ENCODE measurements at places on chromosomes 6 and 20.

GRCh38 chr6:69775941-69776340 lies 20.9 kb downstream of the LMBRD1 start:
- no peak for DNase-seq

DNA sequence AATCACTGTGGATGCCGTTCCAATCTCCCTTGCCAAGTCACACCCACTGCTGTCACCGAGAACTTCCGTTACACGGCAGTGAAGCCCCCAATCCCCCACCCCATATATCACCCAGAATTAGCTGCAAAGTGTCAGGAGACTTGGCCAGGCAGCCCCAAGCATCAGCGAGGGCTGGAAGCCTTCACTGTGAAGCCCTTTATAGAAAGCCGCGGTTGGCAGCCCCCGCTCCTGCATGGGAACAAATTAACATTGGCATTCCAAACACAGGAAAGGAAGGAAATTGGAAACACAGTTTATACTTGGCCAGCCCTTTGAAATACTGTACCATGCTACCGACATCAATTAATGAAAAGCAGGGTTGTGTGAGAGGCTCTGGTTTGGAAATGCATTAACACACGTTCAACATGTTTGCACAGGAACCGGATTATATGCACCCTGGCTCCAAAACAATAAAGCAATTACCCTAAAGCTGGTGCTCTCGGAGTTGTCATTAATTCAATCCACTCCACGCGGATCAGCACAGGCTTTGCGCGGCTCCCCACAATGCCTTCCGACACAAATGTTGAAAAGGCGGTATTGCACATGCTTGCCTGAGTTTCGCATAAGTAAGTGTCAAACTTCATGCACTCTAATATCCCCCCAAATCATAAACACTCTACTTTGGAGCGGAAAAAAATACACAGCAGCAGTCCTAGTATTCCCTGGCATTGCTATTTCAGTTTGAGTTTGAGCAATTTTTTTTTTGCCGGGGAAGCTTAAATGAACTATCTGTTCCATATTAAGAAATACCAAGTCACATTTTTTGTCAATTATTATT lies 7.1 kb downstream of the BMP7 start:
- DNase-seq, result peak; percentile 69

GRCh38 chr6:27902335-27903314 lies 9.6 kb downstream of the OR2B2 start:
- DNase-seq, result peak; percentile 81

- DNase-seq, result no peak
These were observed 28.1 kb downstream of the NCOA7 start for GRCh38 chr6:125818772-125819260.

- DNase-seq, result no peak
These were observed 57.6 kb upstream of the HMGCLL1 start for GRCh38 chr6:55636406-55637102.

DNA sequence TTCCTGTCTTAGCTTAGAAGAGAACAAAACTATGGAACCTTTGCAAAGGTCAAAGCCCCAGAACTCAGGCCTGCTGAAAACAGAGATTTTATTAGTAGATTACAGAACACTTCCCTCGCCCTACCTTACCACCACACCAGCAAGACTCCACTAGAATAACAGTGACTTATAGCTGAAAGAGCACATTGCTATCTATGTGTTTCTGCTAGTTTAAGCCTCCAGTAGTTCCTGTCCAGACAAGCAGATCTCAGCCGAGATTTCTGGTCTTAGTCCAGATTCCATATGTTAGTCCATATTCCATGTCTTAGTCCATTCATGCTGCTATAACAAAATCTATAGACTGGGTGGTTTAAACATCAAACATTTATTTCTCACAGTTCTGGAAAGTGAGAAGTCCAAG lies 412.3 kb upstream of the ID4 start:
- DNase-seq, result no peak

GRCh38 chr6:151060766-151061531 lies 178.8 kb upstream of the AKAP12 start:
- DNase-seq, result no peak

DNA sequence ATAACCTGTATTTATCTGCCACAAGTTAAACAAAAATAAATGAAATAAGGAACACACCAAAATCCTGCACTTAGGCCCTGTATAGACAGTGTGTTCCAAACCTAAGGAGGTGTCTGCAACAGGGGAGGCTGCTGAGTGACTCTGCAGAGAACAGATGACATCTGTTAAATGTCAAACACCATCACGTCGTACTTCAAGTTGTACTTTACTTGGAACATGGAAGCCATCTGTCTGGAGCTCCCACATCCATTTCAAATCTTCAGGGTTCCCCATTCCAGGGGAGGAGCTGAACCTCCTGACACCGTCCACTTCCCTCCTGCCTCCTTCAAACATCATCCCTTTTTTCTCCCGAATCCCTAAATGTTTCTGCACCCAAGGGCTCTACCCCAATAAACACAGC lies 1.8 kb upstream of the MAP7 start:
- no peak for DNase-seq

- DNase-seq, result no peak
These were observed 154.4 kb downstream of the DTNBP1 start for GRCh38 chr6:15508441-15508871.

- no peak for DNase-seq
These were observed 4.7 kb upstream of the TRMT11 start for GRCh38 chr6:125981571-125982185.

DNA sequence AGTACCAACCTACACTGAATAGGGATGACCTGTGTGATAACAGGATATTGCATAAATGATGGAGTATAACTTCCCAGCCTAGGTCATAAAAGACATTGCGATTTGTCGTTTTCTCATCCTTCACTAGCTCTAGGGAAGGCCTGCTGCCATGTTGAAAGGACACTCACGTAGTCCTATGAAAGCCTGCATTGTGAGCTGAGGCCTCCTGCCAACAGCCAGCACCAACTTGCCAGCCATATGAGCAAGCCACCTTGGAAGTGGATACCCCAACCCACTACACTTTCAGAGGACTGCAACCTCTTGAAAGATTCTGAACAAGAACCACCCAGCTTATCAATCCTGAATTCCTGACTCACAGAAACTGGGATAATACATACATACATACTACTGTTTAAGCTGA lies 3.5 kb upstream of the PANK2 start:
- DNase-seq, result no peak

- DNase-seq, result no peak
These were observed 63.0 kb upstream of the CD2AP start for GRCh38 chr6:47414423-47415167.

DNA sequence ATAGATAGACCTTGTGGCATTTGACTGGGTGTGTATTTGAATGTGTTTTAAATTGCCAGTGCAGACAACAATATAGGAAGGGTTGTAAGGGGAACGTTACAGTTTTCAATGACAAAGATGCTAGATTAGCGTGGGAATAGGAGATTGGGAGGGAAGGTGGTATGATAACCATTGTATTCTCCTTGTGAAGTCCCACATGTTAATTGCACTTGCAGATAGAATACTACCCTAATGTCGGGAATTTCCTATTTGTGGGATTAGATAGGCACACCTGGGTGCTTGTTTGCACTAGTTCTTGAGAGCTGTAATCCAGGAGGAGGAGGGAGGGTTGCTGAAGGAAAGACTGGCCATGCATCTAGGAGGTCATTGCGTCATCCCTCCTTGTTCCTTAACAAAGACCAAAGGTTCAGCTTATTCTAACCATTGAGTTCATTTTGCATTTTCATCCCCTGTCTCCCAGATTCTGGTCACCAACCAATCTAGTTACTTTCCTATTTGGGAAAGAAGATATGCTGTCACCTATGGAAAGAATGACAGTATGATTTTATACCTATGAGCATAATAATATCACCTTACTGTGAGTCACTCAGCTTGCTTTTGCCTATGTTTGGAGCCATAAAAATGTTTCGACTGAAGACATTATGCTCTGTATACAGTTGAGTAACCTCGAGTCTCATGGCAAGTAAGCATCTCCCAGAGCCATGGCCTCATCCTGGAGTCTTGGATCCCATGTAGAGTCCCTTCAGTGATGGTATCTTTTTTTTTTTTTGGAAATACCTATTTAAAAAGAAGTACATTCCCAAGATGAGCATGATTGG lies 201.5 kb downstream of the DTNBP1 start:
- no peak for DNase-seq

DNA sequence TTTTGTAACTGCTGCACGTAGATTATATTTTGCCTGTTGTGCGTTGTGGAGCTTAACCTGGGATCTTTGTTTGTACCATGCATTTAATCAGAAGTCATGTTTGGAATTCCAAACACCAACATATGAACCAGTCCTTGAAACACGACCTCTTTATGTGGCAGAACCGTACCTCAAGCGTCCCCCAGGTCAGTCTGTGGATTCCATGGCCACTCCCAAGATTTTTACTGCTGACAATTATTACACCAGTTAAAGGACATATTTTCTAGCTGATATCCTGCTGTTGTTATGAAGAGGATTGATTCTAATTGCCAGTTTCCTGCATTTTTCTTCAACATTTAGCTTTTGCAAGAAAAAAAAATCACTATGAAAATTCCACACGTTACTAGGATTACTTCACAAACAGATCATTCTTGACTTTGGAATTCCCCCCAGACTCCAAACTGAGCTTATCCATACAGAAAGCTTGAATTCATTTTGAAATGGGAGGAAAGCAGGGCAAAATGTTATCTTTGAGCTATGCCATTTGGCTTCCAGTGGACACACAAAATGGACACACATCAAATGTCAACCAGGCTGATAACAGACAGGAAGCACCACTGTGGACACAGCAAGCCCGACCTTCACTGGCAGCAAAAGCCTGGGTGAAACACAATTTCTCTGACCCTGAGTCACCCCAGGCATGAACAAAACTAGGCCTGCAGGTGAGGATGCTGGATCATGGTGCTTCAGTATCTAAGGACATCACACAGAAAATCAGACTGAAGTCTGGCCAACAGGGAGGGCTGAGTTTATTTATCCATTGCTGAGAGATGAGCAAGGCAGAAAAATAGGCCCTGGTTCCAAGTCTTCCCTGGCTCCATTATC lies 542.9 kb upstream of the JAG1 start:
- DNase-seq, result no peak

DNA sequence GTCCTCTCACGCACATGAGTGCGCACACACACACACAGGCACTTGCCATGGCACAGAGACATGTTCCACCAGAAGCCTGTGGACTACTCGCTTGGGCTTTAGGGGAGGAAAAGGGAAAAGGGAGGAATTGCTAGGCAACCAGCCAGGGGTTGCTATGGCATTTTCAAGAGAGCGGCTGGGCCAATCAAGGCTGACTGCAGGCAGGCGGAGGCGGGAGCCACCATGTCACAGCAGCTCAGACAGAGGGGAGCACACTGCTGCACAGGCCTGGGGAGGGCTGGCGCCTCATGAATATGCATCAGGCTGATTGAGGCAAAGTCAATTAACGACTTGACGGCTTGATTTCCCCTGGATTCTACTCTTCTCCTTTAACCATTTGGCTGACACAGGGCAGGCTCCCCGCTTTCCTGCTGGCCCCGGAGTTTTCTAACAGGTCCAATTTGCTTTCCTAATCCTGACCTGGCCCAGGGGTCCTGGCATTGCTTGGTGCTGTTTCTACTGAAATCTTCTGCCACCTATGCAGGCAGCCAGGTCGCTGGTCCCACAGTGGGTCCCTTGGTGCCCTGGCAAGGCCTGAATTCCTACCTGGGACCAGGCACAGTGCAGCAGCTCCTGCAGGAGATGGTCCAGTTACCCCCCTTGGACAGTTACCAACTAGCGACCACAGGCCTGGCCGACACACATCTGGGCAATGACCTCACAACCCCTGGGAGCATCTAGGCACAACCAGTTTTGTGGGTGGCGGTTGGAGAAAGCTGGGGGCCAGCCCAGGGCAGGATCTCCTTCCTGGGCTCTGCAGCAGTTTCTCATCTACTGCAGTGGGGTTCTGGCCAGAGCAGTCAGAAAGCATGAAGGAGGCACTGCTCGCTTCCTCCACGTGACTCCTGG lies 52.1 kb downstream of the YTHDF1 start:
- no peak for DNase-seq

DNA sequence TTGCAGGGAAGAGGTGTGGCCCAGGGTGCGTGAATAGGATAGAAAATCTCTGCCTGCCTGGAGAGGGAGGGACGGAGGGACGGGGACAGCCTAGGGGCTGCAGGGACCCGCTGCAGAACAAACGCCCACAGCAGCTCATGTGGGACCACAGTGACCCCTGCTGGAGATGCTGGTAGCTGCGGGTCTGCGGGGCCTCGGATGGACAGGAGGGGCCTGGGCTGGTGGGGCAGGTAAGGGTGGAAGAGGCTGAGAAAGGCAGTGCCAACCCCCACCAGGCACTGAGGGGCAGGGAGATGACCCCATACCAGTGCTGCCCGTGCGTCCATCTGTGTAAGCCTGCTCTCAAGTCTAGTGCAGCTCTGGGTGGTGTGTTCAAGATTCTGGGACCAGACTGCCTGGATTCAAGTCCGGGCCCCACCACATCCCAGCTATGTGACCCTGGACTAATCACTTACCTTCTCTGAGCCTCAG lies 39.4 kb downstream of the KIAA1755 start:
- peak; percentile 51 for DNase-seq

GRCh38 chr6:36688063-36688738 lies 9.4 kb upstream of the RAB44 start:
- no peak for DNase-seq

GRCh38 chr6:6678811-6679210 lies 90.3 kb downstream of the LY86 start:
- DNase-seq, result no peak

DNA sequence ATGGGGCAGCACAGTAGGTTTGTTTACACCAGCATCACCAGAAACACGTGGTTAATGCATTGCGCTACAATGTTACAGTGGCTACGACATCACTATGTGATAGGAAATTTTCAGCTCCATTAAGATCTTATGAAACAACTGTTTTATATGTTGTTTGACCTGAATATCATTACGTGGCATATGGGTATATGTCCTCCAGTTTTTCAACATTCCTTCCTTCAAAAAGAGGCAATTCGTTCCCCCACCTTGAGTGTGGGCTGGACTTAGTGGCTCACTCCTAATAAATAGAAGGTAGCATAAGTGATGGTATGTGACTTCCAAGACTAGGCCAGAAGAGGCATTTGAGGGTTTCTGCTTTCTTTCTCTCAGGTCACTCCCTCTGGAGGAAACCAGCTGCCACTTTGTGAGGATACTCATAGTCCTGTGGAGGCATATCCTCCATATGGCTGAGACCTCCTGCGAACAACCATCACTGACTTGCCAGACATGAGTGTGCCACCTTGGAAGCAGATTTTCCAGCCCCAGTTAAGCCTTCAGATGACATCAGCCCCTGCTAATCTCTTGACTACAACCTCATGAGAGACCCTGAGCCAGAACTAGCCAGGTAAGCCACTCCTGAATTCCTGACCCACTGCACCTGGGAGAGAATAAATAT lies 2.3 kb upstream of the TRAM2 start:
- DNase-seq, result no peak

DNA sequence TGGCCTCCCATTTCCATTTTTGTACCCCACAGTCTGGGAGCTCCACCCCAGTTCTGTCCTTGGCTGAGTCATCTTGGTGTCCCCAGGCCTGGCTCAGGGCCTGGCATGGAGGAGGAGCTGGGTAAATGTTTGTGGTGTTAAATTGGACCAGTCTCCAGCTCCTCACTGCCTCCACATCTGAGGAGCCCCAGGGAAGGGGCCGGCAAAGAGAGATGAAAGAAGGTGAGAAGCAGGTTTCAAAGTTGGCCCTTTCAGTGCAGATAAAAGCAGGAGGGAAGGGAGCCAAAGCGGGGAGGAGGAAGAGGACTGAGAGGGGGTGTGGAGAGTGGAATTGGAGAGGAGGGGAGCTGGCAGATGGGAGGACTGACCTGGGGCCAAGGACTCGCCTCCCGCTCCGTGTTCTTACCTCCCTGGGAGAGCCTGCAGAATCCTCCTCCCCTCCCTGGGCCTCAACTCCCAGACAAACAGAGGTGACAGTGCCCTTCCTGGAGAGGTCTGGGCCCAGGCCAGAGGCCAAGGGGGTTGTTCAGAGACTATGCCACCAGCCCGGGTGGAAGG lies 89.0 kb downstream of the CD40 start:
- DNase-seq, result no peak

- DNase-seq, result peak; percentile 43
These were observed 19.7 kb downstream of the CD40 start for GRCh38 chr20:46137816-46138215.
